IPS DF 6.9 (cell line): ENCODE measurements at places on chromosomes 6 and 20.

GRCh38 chr20:24364482-24364881, 104.9 kb upstream of the SYNDIG1 start:
- no peak for DNase-seq

DNA sequence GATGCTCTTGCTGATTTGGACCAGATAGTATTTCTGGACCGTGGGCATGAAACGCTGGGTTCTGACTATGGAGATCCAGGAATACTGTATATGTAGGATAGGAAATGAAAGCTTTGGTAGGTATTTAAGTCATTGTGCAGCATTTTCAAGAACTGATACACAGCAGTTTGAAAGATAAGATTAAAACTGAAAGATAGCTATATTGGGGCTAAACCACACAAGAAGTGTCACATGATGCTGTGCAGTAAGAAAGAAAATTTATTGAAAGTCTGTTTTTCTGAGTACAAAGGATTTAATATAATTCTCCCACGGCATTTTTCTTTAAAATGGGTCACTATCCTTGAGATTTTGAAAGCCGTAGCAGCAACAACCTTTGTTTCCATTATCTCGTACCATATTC, 305 bp downstream of the IL17A start:
- no peak for DNase-seq

DNA sequence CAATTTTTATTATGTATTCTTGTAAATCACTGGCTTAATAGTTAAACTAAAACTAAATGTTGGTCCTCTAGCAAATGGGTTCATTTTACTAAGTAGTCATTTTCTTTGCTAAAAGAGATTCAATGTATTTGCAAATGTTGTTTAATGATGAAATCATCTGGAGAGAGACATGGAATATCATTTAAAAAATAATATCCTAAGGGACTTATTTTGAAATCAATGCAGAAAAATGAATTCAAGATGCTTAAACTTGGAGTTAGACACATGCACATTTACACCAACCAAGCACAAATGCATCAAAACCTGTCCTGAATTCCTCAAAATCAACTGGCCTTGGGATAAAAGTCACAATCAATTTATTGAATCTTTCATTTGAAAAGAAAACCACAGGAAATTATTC, 165.0 kb upstream of the RNF217 start:
- DNase-seq: no peak

DNA sequence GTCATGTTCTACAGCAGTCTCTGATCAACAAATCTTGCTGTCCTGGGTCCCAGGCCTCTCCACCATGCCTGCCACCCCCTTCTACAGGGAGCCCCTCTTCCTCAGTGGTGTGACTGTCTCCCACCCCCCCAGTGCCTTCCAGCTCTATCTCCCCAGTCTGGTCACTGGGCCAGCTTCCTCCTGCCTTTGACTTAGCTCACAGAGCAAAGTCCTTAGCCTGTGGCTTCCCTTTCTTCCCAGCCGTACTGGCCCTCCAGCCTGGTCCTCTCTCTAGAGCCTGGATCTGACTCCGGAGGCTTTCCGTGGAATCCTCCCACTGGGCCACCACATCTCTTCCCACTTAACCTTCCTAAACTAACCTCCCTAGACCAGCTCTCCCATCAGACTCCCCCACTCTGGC, 17.0 kb downstream of the MAPK13 start:
- DNase-seq: no peak

DNA sequence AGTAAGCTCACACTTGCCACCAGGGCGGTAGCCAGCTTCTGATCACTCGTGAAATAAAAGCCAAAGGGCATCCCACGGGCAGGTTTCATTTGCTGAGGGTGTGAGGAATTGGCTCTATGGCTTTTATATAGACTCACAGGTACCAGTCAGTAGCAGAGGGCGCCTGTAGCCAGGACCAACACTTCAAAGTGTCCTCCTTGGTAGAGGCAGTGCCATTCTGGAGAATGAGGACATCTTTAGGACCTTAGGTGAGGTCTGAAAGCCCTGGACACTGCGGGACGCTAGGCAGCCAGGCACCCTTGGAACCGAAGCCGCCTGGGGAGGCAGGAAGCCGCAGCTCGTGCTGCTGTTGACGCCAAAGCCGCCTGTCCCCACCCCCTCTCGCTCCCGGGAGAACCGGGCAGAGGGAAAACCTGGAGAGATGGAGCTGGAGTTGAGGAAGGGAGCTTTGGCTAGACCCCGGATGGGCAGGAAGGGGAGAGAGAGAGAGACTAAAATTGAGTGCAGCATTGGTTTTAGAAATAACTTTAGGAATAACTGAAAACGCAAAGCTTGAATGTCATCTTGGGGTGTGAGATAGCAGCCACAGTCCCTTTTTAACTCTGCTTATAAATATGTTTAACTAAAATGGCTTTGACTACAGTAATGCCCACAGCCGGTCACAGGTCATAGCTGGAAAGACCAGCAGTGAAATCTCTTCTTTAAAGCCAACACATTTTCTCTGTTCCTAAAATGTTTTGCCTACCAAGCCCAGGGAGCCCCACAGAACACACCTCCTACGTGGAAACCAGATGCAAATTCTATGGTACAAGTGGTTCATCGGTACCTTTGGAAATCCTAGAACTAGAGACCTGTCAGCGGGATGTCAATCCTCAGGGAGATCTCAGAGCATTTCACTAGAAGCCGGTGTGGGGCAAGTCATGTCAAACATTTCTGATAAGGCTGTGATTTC, 128.5 kb upstream of the CDYL start:
- peak; percentile 66 for DNase-seq

DNA sequence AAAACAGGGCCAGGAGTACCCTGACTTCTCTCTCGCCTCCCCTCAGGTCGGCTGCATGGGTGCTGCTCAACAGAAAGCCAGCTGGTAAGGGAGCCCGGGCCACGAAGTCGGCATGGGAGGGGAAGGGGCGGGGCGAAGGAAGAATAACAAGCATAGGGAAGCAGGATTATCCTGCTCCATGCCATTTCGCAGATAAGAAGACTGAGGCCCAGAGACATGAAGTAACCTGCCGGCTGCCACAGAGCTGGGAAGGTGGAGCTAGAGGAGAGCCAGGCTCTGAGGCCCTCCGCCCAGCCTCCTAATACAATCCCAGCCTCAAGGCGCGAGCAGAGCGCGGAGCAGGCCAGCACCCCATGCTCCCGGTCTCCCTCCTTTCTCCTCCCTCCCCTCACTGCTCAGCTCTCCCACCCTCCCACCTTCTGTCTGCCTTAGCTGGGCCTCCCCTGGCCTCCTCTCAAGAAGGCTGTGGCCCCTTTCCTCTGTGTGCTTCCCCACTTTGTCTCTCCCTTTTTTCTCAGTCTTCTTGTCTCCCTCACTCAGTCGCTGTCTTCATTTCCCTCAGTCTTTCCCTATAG, 13.2 kb upstream of the HMGA1 start:
- DNase-seq: no peak

GRCh38 chr6:26202811-26203583, 115.8 kb downstream of the HFE start:
- no peak for DNase-seq

DNA sequence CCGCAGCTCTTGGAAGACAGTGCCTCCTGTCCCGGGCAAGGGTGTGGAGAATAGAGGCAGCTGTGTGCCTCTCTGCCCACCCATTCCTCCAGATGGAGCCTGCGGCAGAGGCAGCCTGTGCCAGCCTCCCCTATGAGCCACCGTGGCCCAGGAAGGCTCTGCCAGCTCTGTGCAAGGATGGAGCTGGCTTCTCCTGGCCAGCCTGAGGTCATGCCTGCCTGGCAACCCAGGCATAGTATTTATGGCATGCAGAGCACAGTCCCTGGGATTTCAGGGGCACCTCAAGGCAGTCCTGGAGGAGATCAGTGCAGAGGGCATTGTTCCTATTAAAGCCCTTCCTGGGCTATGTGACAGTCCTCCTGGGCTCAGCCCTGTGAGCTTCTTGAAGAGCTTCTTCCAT, 1.5 kb downstream of the EPB41L1 start:
- DNase-seq: no peak

DNA sequence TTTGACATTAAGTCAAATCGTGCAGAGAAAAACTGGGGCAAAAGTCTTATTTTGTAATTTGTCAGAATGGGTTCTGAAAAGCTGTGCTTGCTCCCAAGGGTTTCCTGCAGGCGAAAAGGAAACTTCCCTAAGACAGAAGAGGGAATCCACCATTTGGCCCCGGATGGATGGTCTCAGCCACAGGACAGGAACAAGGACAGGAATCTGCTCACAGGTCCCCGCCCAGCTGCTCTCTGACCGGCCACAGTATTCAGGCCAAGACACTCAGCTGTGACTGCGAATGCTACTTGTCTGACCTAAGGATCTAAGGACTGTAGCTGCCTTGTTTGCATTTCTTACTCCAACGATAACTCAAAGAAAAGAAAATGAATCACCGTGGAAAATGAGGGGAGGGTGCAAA, 197.0 kb downstream of the BMP7 start:
- DNase-seq: no peak

DNA sequence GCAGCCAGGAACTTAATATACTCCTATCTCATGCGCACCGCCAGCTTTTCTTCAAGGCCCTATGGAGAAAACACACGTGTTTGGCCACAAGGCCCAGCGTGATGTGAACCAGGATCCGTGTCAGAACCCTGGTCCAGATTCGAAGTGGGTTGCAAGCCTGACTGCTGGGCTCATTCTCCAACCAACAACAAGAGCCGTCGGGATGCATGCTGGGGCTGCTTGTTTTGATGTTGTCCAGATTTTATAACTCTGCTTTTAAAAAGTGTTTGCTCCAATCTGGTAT, 463 bp upstream of the SLC22A2 start:
- no peak for DNase-seq

- no peak for DNase-seq
These were observed 5.2 kb downstream of the MBOAT1 start for GRCh38 chr6:20207088-20207418.

- DNase-seq: no peak
These were observed 13.4 kb downstream of the CAPN11 start for GRCh38 chr6:44171899-44172546.

GRCh38 chr20:54668271-54669039, 193.1 kb downstream of the DOK5 start:
- no peak for DNase-seq

- no peak for DNase-seq
These were observed 1.4 kb downstream of the PREP start for GRCh38 chr6:105401247-105402089.

GRCh38 chr6:107983811-107984210, 25.8 kb upstream of the SEC63 start:
- DNase-seq: no peak

GRCh38 chr6:53033764-53034163, 31.4 kb upstream of the FBXO9 start:
- no peak for DNase-seq

DNA sequence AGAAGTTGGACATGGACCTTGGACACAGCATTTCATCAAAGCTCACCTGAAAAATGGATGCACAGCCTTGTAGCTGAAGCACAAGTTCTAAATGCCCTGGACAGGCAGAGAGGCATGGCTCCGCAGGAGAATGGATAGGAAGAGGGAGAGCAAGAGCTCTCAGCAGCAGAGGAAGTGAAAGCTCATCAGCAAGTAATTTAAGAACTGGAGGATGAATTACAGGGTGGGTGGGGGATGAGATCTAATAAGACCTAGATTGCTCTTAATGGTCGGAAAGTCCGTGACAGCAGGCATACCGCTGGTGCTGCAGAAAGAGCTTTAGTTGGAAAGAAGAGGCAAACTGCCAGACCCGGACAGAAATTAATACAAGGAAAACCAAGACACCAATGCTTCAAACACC, 37.3 kb upstream of the SAYSD1 start:
- no peak for DNase-seq

DNA sequence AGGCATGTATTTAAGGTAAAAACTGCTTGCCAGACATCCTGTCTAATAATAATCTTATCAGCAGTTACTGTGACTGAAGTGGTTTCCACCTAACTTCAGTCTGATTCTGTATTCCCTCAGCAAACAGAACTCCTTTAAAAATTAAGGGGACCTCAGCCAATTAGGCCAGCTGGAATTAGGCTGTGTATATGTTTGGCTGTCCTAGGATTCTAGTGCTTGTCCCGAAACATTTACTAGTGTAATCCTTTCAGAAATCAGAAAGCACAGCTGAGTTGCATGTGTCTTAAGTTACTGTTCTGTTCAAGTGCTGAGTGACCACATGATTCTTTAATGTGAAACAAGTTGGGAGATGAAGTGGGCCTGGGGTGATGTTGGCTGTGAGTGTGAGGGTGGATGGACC, 120.9 kb upstream of the SUPT3H start:
- DNase-seq: no peak

GRCh38 chr6:118223316-118223715, 316.3 kb downstream of the SLC35F1 start:
- no peak for DNase-seq

- no peak for DNase-seq
These were observed 41.8 kb upstream of the TOP1 start for GRCh38 chr20:40986774-40987173.

GRCh38 chr20:39504710-39505094, 542.6 kb downstream of the DHX35 start:
- DNase-seq: no peak

- no peak for DNase-seq
These were observed 28.4 kb downstream of the LHFPL5 start for GRCh38 chr6:35833536-35833935.

DNA sequence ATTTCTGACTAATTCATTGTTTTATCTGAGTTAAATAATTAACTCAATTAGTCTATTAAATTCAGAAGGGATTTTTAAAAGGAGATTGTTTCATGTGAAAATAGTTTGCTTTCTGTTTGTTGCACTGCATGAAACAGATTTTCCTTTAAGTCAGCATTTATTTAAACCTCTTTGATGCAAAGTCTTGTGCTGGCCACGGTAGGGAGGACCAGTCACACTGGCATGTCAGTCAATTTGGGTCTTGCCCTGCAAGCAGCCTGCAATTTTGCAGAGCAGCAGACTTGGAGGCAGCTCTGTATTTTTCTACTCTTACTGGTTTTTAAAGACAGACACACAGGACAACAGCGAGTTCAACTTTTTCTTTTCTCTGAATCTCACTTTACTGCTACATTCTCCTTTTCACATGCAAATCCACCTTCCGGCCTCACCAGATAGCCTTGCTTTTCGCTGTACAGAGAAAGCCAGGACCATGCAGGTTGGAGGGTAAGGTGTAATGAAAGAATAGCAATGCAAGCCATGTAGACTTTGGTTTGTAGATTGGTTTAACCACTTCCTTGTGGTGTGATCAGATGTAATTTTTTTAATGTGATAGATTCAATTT, 689.9 kb upstream of the AGPAT4 start:
- no peak for DNase-seq

DNA sequence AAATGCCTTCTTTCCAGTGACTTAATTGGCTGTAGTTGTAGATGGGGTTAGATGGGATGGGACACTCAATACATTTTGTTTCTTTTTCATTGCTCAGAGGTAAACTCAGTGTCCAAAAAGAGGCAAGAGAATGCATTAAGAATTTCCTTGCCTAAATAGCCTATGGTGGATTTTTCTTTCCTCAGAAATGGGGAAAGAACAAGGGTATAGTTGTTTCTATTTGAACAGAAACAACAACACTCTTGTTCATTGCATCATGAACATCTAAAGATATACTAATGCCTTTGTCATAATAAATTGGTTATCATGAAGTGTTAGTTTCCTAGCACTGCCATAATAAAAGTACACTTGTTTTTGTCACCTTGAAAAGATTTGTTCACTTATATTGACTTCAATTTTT, 14.6 kb upstream of the DEFB123 start:
- DNase-seq: no peak

- no peak for DNase-seq
These were observed 1.4 kb downstream of the TOP1 start for GRCh38 chr20:41030061-41030460.
